ENCODE measurements at places on chromosomes 3 and 15.

GRCh38 chr15:51842852-51843737, 13.6 kb downstream of the TMOD3 start:
- no peak for DNase-seq

- no peak for DNase-seq
Observed at GRCh38 chr15:45635763-45636292, 999 bp downstream of the SQOR start.

DNA sequence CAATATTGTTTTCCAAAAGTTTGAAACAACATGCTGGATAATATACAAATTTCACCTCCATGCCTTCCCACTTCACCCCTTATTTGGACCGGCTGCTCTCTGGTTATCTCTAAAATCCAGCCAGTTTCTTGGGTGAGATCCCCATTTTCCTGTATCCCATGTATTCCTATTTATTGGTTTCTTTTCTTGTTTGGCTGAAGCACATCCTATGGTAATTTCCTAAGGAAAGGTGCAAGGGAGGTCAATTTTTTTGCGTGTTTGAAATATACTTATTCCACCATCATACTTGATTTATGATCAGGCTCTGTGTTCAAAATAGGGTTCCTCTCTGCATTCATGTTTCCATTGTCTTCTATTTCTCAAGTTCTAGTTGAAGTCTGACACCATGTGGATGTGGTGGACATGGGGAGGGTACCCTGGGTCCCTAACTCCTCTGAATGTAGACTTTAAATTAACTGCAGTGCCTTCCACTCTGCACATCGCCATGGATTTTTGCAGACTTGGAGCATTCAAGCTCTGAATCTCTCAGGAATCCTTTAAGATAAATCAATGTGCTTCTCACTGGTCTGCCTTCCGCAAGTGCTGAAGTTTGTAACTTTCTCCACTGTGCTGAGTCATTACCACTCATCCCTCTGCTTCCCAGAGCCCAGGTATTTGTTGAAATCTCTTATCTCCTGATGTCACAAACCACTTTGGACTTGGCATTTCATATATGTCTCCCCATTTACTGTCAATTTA, 52.1 kb upstream of the TLE3 start:
- no peak for DNase-seq

GRCh38 chr15:74808840-74809229, 3.8 kb upstream of the LMAN1L start:
- DNase-seq: no peak

DNA sequence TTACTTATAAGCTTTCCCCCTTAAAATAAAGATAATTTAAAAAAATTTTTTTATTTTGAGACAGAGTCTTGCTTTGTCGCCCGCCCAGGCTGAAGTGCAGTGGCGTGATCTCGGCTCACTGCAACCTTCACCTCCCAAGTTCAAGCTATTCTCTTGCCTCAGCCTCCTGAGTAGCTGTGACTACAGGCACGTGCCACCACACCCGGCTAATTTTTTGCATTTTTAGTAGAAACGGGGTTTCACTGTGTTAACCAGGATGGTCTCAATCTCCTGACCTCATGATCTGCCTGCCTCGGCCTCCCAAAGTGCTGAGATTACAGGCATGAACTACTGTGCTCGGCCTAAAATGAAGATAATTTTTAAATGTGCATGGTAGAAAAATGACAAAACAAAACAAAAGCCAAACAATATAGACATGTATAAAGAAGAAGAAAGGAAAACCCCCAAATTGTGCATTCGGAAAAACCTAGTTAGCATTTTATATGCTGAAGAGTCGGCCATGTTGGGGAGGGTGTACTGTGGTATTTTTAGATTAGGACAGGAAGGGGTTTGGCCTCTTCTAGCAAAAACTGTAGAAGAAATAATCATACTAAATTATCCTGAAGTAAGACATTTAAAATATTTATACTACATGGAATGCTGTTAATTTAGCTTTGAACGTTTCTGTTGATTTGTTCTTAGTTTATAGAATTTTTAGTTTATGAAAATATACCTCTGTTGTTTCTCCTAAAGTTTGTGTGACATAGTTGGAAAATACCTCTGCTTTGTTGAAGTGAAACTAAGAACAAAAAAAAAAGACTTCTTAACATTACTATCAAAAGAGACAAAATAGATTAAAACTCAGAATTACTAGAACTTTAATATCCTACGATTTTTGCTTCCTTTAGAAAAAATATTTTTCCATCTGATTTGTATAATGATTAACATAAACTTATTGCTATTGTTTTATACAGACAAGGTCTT, 7.4 kb downstream of the APPL1 start:
- DNase-seq: no peak

DNA sequence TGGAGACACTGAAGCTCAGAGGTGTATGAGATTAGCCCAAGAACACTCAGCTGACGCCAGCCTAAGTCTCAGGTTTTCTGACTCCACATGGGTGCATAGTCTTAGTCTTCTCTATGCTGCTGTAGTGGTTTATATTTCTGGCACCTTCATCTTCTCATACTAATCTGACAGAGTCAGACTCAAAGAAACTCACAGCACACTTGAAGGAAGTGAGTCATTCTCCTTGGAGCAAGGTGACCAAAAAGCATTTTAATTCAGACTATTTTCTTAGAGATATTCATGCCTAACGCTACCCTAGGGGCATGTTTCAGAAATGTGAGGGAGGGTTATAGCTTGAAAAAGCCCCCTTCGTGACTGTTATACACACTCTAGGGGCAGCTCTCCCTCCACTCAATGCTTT, 775.3 kb upstream of the ARPP21 start:
- no peak for DNase-seq

- no peak for DNase-seq
Observed at GRCh38 chr15:75357976-75358673, 10.3 kb downstream of the MAN2C1 start.

- no peak for DNase-seq
Observed at GRCh38 chr3:193771653-193772421, 178.8 kb downstream of the OPA1 start.

DNA sequence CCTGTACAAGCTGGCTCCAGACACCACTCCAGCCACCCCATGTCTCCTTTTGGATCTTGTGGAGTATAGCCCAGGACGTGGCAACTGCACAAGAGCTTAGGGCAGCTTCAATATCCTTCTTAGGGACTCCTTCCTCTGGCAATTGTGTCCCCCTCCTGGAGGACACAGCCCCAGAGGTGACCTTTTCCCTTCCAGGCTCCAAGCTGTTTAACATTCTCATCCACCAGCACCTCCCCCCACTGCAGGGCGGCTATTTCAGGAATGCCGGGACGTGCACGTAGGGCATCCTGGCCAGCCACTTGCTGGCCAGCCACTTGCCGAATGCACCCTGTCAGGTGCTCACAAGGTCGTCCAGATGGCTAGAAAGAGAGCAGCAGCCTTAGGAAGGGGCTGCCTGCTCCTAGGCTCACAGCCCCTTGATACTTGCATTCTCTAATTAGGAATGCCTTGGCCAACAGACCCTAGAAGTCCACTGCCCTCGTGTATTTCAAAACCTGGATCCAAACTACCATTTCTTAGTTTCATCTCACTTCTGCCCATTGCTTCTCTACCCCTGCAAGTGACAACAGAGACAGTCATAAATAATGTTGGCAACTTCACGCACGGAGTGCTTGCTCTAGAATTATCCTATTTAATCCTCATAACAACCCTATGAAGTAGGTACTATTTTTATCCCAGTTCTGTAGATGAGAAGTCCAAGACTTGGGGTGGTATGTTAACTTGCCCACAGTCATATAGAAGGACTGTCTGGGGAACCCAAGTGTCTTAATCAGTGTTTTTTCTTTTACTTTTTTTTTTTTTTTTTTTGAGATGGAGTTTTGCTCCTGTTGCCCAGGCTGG, 24.5 kb upstream of the IDH2 start:
- no peak for DNase-seq

DNA sequence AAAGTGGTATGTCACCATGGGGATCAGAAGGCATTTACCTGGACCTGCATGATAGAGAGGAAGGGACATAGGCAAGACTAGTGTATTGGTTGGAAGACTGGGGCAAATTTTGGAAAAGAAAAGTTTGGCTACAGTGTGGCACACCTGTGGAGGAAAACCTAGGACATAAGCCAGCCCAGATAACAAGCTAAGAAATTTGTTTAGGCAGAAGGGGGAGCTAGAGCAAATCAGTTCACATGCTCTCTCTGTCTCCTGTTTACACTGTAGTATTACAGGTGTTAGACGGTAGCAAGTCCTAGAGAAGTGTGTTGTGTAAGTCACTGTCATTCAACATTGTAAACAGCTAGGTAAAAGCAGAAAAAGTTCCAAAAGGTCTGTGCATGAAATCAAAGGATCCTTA, 11.9 kb upstream of the ALDH1A2 start:
- no peak for DNase-seq

DNA sequence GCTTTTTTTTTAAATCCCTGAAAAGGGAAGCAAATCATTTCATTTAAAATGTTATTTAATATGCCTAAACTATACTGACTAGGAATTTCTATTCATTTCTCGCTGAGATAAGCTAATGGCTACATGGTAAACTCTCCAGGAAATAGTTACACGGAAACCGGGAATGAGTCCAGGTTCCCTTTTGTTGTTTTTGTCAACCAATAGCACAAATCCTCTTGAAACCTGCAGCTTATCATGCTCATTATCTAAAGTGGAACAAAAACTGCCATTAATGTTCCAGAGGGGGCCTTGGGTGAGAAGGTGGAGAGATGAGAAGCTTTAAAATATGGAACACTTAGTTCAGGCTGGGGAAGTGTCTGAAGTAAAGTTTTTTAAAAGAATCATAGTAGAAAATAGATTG, 113.5 kb upstream of the ALCAM start:
- DNase-seq: no peak

DNA sequence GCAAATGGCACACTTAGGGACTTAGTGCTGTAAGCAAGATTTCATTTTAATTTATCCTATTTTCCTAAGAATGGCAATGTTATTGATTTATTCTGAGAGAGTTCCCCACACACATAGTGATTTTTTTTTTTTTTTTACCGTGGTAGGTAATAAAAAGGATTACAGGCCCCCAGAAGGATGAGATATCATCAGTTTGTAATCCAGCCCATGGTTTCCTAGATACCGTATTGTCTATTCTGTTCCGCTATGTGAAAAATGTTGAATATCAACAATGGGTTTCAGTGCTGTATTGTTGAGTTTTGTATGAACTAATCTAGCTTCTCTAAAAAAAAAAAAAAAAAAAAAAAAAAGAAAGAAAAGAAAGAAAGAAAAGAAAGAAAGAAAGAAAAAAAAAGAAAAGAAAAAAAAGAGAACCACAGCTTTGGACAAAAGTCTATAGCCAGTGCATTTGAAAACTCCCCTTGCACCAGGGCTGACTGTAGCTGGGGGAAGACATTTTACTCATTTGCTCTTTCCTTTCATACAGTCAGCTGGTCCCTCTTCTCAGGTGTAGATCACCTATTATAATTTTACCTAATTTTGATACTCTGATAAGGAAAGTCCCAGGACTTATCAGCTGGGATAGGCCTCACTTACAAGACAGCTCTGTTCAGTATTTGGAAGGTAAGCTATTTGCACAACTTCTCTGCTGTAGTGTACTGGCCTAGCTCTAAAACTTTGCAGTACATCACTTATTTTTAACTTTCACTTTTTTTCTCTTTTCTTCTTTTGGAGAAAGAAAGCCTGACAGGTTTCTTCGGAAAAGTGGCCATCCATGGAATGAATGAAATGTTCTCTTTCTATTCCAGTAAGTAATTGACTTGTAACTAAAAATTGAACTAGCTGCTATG, 101.4 kb upstream of the SOX2 start:
- DNase-seq: no peak

DNA sequence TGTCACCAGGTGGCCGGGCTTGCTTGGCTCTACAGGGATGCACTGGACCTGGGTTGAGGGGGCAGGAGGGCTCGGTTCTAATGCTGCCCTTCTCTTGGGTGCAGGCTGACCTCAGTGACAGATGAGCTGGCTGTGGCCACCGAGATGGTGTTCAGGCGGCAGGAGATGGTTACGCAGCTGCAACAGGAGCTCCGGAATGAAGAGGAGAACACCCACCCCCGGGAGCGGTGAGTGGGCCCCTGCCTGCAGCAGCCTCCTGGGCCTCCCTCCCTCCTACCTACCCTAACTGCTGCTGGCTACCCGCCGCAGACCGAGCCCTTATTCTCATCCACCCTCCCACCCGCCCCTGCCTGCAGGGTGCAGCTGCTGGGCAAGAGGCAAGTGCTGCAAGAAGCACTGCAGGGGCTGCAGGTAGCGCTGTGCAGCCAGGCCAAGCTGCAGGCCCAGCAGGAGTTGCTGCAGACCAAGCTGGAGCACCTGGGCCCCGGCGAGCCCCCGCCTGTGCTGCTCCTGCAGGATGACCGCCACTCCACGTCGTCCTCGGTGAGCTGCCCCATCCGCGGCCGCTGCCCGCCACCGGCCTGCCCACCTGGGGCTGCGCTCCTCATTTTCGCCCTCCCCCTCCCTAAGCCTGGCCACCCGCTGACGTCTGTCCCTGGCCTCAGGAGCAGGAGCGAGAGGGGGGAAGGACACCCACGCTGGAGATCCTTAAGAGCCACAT, 5.6 kb downstream of the FES start:
- no peak for DNase-seq

DNA sequence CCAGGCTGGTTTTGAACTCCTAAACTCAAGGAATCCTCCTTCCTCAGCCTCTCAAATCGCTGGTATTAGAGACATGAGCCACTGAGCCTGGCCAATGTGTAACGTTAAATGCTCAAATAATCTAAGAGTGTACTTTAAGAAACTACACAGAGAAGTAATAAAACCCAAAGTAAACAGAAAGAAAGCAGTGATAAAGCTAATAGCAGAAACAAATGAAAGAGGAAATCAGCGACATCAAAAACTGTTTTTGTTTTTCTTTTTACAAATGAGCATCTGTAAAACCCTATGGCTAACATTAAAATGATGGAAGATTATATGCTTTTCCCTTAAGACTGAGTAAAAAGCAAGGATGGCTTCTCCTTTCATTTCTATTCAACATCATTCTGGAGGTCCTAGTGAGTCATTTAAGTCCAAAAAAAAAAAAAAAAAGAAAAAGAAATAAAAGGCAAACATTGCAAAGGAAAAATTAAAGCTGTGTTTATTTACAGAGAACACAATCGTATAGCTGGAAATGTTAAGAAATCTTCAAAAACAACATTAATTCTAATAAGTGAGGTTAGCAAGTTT, 36.8 kb upstream of the FNDC3B start:
- DNase-seq: no peak

DNA sequence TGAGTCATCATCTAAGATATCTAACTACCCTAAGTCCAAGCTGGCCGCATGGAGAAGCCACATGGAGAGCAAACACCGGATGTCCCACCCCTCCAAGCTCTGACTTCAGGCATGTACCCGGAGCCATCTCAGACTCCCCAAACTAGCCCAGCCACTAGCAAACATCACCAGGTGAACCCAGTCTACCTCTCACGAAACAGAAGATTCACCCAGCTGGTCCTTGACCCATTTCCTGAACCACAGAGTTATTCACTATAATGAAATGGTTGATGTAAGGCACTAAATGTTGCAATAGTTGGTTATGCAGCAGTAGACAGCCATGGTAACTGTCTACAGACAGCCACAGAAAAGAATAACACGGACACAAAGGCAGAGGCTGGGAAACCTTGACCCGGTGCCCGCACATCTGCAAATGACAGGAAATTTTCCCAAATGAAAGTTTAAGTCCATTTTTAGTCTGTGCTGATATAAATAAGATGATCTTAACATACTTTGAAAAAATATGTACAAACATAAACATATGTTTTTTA, 265.5 kb upstream of the ATP10A start:
- no peak for DNase-seq
